Stimulated activated CD8-positive, alpha-beta memory T cell treated with anti-CD3 and anti-CD28 coated beads, Interleukin-12 subunit alpha, Interleukin-12 subunit beta, amount 100 ng/mL, for 1 hour (primary cell): ENCODE measurements at places on chromosomes 3 and 15.

DNA sequence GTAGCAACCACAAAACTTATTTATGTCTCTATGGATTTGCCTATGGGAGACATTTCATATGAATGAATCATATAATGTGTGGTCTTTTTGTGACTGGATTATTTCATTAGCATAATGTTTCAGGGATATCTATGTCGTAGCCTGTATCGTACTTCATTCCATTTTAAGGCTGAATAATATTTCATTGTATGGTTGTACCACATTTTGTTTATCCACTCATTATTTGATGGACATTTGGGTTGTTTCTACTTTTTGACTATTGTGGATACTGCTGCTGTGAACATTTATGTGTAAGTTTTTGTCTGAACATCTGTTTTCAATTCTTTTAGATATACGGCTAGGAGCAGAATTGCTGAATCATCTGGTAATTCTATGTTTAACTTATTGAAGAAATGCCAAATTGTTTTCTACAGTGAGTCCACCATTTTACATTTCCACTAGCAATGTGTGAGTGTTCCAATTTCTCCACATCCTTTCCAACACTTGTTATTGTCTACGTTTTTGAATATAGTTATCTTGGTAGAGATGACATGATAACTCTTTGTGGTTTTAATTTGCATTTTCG, 134.4 kb upstream of the DAZL start:
- no peak for DNase-seq

GRCh38 chr15:99566157-99566897, 543 bp downstream of the MEF2A start:
- no peak for DNase-seq

- no peak for DNase-seq
Measured at GRCh38 chr15:69668039-69668705, 215.6 kb downstream of the RPLP1 start.

GRCh38 chr3:105527949-105528348, 161.2 kb downstream of the ALCAM start:
- no peak for DNase-seq

GRCh38 chr3:152047465-152047864, 174.0 kb downstream of the SUCNR1 start:
- DNase-seq: no peak

DNA sequence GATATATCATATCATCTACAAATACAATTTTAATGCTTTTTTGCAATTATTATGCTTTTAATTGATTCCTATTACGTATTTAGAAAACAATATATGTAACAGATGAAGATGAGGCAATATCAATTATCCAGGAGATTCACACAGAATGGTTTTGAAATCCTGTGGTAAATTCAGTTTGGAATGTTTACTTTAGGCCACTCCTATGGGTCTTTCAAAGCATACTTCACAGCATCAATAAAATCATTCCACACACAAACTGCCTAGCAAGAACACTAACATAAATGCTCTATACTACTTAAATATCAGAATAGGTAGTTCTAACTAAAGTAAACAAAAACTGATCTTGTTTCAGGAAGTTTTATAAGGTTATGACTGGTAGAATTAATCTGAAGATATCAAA, 90.5 kb downstream of the FAM227B start:
- DNase-seq: no peak

DNA sequence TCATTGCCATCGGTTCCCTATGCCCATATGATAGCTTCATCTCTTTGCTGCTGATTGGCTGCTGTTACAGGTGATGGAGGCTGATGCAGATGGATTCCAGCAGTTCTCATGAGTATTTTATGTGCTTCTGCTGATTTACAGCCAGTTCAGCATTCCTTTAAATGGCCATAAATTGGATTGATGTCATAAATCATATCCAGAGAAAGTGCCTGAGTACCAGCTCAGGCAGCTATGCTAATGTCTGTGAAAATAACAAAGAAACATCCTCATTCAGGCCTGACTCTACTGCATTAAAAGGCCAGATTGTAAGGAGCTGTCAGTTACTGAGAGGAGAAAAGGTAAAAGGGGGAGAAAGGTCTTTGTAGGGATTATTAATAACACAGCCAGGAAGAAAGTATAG, 756.8 kb downstream of the IGSF11 start:
- no peak for DNase-seq

- no peak for DNase-seq
Measured at GRCh38 chr3:62602129-62602770, 228.9 kb upstream of the FEZF2 start.
